ENCODE measurements at places on chromosomes 7 and 10. TPM values are rescaled to one million over a fixed set of nuclear protein-coding genes. Genes with fewer than 3 reads are reported as not detected.

GRCh38 chr7:8871716-8872115 lies 438.3 kb downstream of the NXPH1 start:
- no peaks in the 10 kb centered on the region for H3K36me3 ChIP-seq
- no peak for DNase-seq
- H3K27me3 ChIP-seq: no peaks in the 10 kb centered on the region
- H3K27ac ChIP-seq: no peak overlapping the region
- no peaks in the 10 kb centered on the region for H3K4me1 ChIP-seq

DNA sequence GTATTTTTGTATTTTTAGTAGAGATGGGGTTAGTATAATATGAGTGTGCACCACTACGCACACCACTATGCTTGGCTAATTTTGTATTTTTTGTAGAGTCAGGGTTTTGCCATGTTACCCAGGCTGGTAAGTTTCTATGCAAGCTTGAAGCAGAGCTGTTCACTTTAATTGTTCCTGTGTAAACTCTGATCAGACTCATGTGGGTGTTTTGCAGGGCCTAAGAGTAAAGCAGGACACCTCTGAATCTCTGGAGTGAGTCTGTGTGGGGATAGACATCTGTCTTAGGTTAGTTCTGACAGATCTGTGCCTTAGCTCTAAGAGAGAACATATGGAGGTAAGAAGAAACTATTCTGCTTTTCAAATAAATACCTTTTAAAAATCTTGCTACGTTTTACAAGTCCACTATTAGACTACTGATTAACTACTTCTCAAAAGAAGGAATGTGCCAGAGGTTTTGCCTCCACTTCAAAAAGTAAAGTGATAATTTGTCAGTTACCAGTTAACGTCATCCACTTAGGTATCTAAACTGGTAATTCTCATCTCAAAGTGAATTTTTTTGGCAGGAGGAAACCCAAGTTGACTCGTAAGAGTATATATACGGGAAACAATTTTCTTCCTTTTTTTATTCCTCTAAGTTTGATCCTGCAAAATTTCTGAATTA lies 1.1 kb downstream of the COL17A1 start:
- no peak for DNase-seq
- no peak overlapping the region for H3K4me3 ChIP-seq
- no peaks in the 10 kb centered on the region for H3K36me3 ChIP-seq

DNA sequence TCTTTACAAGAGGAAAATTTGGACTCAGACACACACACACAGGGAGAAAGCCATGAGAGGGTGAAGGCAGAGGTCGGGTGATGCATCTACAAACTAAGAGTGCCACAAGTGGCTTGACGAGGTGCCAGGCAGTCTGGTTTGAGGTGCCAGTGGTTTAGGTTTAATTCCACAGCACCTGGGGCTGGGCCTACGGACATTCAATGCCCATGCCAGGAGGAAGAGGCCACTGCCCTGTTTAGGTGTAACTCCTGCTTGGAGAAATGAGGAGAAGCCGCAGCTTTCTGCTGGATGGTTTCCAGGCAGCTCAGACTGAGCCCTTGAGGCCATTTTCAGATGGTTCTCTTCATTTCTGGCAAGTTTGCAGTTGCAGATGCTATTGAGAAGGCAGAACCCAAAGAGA lies 83.6 kb downstream of the HTR5A start:
- no peak for DNase-seq
- H3K27ac ChIP-seq: no peak overlapping the region

The NUTM2E gene
- polyA plus RNA-seq: not detected
